ENCODE measurements at places on chromosomes 6 and 20.

GRCh38 chr6:5285081-5285480, 23.8 kb downstream of the FARS2 start:
- DNase-seq, result no peak

DNA sequence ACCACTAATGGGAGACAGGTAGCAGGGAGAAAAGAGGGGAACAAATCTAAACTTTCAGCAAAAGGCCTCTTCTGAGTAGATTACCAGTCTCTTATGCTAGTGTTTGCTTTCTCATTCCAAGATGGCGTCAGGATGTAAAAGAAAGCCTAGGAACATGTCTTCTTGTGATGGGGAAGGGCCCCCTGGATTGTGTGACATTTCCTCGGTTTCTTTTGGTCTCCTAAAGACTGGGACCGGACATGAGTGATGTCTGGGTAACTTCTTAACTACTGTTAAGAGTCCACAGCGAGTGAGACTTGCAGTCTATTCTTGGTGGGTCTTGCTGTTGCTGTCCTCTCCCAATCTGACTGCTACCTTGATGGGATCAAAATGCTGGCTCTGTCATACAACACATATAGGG, 60.3 kb downstream of the ADGRB3 start:
- DNase-seq, result no peak

DNA sequence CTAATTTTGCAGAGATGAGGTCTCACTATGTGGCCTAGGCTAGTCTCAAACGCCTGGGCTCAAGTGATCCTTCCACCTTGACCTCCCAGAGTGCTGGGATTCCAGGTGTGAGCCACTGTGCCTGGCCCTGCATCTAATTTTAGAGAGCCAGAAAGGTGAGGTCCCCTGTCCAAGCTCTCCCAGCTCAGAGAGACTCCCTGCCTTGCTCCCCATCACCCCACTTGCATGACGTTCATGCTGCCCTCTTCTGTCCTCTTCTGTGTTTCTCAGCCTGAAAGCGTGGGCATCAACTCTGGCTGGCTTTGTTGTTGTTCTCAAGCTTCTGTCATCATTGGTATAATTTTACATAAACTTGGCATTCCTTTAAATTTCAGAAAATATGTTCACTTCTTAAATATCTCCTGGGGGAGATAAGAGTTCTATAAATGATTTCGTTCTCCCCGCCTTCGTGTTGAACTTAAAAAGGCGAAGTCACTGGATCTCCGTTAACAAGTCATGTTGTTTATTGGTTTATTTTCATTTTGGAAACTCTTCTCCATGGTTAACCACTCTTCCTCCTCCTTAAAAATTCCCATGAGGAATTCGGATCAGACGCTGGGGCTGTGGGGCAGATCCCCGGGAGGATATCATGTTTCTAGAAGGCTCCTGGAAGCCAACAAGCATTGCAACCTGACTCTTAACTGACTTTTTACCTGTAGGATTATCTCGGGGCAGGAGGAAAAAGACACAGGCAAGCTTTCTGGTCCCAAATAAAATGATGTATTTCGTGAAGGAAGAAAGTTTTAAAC, 13.2 kb upstream of the PARD6B start:
- DNase-seq, result no peak

GRCh38 chr20:43914311-43915210, at the start of gene TOX2:
Gene TOX2, plus strand, starts transcription at chr20:43914852. Its CDS starts 40 bp downstream, at chr20:43914892.
- DNase-seq, result peak; percentile 40

DNA sequence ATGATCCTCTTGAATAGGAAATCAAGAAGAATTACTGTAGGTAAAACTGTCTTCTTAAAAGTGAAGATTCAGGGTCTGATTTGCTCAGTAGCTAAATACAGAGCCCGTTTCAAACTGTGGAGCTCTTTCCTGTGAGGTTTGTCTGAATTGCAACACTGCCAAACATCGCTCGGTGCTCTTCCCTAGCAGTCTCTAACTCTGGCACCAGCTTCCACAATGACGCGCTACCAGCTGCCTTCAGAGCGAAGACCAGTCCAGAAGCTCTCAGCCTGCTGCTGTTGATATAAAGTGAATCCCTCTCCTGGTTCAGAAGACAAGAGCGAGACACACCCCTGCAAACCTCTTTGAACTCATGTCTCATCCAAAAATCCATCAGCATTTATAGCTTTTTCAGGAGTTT, 447.0 kb downstream of the LMBRD1 start:
- DNase-seq, result no peak

GRCh38 chr6:95185874-95186273, 391.5 kb upstream of the MANEA start:
- no peak for DNase-seq
